ENCODE measurements at places on chromosomes 2 and 18.

- no peak for DNase-seq
Measured at GRCh38 chr2:76867854-76868253, 654.3 kb downstream of the LRRTM4 start.

DNA sequence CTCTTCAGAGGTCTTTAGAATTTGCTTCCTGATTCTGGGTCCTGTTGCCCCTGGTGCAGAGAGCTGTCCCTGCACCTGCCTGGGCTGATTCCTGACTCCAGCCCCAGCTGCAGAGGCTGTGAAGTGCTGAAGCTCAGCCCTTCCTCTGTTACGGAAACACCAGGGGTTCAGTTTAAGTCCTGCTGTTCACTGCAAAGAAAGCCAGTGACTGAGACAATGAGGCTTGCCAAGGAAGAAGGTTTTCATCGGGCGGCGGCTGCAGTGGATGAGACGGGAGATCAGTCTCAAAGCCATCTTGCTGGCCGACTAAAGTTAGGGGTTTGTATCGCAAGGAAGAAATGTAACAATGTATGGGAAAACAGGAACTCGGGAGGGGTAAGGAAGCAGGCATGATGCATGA is 142.4 kb upstream of the ZNF236 start:
- no peak for DNase-seq

DNA sequence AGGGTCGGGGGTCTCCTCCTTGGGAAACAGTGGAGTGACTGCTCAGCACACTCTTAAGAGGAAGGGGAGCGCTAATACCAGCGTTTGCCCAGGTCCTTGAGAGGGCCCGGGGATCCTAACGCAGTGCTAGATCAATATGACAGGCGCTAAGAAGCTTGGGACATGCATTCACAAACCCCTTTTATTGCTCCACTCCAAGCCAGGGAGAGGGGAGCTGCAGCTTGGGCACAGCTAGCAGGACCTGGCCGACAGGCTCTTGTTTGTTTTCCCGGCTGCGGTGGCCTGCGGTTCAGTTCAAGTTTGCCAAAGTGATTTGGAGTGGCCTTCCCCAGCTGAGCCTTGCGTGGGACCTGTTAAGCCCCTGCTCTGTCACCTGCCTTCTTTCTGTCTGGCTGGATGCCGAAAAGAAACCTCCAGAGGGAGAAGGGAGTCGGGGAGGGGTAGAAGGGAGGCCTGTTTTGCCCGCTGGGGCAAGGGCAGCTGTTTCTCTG is 152.1 kb downstream of the GLI2 start:
- no peak for DNase-seq

- no peak for DNase-seq
Measured at GRCh38 chr18:22563164-22563583, 145.5 kb upstream of the CTAGE1 start.

DNA sequence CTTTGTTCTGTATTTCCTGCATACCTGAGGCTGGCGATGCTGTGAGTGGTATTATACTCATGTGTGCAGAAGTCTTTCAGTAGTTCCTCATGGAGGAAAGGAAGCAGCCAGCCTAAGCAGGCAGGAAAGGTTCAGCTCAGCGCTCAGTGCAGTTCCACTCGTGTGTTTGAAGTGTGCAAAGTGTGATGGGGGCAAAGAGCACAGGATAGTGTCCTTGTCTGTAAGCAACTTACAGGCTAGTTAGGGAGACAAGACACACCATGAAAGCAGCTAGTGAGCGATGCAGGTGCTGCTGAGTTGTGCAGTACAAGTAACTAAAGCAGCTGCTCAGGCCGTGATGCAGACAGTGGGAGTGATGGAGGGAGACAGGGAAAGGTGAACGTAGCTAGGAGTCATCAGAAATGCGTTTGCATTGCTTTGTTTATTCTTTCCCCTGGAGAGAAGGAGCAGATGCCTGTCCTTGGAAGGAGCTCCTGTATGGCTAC is 146.2 kb downstream of the LDLRAD4 start:
- no peak for DNase-seq

DNA sequence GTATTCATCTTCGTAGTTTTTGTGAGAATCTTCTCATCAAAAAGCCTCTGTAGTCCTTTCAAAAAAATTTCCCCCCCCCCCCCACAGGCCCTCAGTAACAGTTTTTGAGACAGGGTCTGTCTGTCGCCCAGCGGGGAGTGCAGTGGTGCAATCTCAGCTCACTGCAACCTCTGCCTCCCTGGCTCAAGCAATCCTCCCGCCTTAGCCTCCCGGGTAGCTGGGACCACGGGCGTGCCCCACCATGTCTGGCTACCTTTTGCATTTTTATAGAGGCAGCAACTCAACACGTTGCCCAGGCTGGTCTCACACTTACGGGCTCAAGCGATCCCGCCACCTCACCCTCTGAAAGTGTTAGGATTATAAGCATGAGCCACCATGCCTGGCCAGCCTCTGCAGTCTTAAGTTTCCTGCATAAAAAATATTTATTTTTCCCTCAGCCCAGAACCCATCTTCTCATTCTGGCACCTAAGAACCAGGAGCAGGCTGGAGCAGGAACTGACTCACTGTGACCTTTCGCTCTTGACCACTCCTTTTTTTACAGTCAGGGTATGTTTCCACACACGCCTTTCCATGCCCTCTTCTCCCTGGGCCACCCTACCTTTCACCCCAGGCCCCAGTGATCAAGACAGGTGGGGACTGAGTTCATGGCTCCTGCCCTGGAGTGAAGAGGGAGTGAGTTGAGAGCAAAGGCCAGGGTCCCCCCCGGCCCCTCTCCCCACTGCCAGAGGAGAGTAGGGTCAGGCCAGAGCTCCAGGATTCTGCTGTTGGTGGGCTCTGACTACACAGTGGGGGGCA is 32.5 kb upstream of the NT5DC4 start:
- DNase-seq: no peak

GRCh38 chr2:59389240-59389639 is 1148.1 kb upstream of the FANCL start:
- DNase-seq: no peak

- DNase-seq: no peak
Measured at GRCh38 chr2:205568620-205569019, 113.7 kb upstream of the NRP2 start.

DNA sequence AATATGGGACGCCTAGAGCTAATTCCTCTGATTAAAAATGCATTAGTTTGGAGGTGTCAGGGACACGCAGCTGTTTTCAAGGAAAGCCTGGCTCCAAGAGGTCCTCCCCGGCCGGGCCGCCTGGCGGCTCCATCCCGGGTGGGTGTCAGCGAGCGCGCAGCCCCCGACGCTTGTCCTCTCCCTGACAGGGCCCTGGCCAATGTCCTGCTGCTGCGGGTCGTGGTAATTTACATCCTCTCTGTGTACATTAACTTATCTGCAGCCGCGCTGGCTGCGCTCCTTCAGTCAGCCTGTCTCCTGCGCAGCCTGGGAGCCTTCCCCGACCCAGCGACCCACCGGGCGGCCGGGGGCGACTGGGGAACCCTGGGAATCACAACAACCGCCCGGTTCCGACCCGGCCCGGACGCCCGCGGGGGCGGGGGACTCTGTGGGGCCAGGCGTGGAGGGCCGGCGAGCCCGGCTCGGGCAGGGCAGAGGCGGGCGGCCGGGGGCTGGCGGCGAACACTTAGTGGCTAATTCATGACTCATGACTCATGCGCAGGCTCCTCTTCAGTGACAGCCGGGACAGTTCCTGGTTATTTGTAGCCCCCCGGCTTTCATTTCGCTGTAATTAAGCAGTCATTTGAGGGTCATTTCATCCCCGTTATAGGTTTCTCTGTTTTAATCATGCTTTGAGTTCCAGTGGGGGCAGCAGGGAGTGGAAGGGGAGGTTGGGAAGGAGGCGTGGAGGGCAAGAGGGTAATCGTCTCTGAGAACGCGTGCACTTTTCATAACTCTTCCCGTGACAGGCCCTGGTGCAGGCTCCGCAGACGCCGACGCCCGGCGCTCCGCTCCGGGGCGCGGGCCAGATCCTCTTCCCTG is 141.9 kb upstream of the CTAGE1 start:
- DNase-seq: no peak

- DNase-seq: no peak
Measured at GRCh38 chr2:156903335-156903734, 354.2 kb upstream of the GALNT5 start.

- no peak for DNase-seq
Measured at GRCh38 chr2:38462121-38462661, 85.1 kb upstream of the ATL2 start.

GRCh38 chr2:233929352-233930022 is 12.3 kb downstream of the TRPM8 start:
- no peak for DNase-seq

DNA sequence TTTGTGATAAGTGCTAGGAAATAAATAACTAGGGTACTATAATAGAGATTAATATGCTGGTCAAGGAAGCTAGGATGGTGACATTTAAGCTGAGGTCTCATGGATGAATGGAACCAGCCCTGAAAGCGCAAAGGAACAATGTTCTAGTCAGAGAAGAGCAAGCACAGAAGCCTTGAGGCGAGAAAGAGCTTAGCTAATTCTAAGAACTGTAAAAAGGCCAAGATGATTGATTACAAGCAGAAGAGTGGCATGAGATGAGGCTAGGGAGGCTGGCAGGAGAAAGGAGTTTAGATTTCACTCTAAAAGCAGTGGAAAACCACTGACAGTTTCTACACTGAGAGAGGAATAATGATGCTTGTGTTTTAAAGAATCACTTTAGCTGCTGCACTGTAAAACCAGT is 3.4 kb upstream of the YIPF4 start:
- DNase-seq: no peak

GRCh38 chr2:159982270-159982669 is 80.1 kb downstream of the PLA2R1 start:
- no peak for DNase-seq

- no peak for DNase-seq
Measured at GRCh38 chr2:32904751-32905150, 42.0 kb upstream of the LTBP1 start.

- DNase-seq: no peak
Measured at GRCh38 chr18:811182-811891, 705 bp downstream of the YES1 start.

DNA sequence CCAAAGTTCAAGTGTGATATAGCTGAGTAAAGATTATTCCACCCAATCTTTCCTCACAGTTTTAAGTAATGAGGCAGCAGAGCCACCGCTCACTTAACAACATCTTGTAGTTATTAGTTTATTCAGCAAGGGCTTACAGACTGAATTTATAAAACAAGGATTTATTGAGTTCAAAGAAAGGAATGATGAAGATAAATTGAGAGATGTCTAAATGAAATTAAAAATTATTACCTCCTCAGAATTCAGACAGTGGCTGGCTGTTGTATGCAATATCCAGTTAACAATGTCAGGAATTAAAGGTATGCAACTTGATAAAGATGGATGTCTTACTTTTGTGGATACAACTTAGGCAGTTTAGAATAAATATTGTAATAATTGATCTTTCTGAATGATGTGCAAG is 927.3 kb upstream of the CDH2 start:
- no peak for DNase-seq

GRCh38 chr2:12096051-12096787 is 349.8 kb downstream of the LPIN1 start:
- no peak for DNase-seq

GRCh38 chr2:53545604-53546003 is 222.0 kb upstream of the CHAC2 start:
- no peak for DNase-seq

GRCh38 chr2:220815698-220816097 is 756.4 kb downstream of the EPHA4 start:
- no peak for DNase-seq

DNA sequence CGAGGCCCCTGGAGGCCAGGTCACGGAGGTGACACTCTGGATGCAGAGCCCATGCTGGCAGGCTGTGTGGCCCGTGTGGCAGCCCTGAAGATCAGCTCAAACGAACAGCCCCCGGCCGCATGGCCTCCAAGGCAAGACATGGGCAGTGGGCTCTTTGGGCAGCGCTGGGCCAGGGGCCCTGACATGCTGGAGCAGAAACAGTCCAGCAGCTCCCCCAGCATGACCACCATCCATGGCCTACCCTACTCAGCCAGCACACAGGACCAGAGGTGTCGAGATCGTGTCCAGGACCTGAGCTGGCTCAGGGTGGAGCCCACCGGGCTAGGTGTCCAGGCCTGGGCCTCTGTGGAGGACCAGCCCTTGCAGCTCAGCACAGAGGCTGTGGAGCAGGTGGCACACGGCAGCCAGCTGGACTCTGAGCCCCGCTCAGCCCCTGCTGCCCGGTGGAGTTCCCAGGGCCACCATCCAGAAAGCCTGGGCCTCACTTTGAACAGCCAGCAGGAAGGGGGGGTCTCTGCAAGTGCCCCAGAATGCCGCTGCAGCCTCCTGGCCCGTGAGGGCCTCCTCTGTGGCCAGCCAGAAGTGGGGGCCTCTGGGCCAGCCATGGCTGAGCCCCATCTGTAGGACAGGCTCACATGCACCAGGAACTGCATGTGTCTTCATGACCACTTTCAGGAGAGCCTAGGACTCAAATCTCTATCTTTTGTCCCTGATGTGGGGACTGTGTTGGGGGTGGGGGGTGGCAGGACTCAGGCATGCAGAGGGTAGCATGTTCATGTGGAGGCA is 8.9 kb downstream of the AMER3 start:
- DNase-seq: no peak

- no peak for DNase-seq
Measured at GRCh38 chr2:26223018-26223417, 21.4 kb downstream of the HADHA start.

DNA sequence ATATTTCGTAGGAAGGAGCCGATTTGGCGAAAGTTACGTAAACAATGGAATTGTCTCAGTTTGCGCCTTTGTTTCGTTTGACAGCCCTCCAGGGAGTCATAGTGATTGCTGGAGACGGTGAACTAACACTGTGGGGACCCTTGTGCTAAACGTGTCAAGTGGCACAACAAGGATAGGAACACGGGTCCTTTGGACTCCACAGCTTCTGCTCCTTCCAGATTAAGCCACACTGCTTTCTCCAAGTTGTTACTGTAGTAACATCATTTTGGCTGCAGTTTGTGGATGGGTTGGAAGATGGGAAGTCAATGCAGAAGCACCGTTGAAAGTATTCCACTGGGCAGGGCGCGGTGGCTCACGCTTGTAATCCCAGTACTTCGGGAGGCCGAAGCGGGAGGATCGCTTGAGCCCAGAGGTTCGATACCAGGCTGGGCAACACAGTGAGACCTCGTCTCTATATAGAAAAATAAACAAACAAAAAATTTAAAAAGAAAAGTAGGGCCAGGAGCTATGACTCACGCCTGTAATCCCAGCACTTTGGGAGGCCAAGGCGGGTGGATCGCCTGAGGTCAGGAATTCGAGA is 636 bp upstream of the IMMT start:
- DNase-seq: no peak

GRCh38 chr2:128646691-128647090 is 328.0 kb upstream of the HS6ST1 start:
- no peak for DNase-seq

DNA sequence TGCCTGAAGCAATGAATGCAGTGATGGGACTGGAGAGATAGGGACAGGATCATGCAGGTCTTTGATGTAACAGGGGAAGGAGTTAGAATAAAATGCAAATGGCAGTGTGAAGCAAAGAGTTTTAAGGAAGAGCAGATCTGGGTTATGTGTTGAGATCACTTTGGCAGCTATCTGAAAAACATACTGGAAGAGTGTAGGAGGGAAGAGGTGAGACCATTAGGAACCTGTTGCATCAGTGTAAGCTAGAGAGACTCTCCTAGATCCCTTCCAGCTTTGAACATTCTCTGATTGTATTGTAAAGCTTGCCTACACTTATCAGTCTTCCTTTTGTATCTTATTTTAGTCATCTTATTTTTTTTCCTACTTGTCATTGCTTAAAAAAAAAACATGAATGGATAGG is 10.5 kb downstream of the ACVR2A start:
- no peak for DNase-seq

- no peak for DNase-seq
Measured at GRCh38 chr2:218010984-218011652, 8.3 kb upstream of the TNS1 start.
